ENCODE measurements at places on chromosomes 3 and 15.

GRCh38 chr15:82306791-82307713 is 42.2 kb downstream of the GOLGA6L10 start:
- no peak overlapping the region for H3K27ac ChIP-seq
- no peak overlapping the region for H3K4me3 ChIP-seq
- H3K36me3 ChIP-seq, result no peaks in the 10 kb centered on the region
- no peaks in the 10 kb centered on the region for H3K4me1 ChIP-seq
- ATAC-seq, result no peak
- H3K27me3 ChIP-seq, result no peaks in the 10 kb centered on the region

GRCh38 chr3:10738688-10739372 is 77.2 kb upstream of the SLC6A11 start:
- no peak overlapping the region for H3K27ac ChIP-seq
- peak; percentile 40 for ATAC-seq
- H3K36me3 ChIP-seq, result no peaks in the 10 kb centered on the region
- no peak overlapping the region for H3K4me3 ChIP-seq

DNA sequence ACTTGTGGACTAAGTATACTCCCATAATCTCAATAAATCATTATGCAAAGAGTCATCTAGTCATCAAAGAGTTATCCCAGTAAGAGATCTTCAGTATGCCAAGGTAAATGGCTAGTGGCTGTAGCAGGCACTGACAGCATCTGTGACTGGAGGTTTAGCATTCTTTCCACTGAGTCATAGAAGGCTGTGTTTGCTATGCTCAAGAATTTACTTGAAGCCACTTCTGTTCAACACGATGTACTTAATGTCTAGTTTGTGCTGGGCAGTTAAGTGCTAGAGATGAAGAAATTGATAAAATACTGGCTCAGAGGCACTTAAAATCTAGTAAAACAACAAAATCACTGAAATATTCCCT is 13.0 kb downstream of the ZBED2 start:
- no peaks in the 10 kb centered on the region for H3K4me1 ChIP-seq
- no peak overlapping the region for H3K27ac ChIP-seq
- no peaks in the 10 kb centered on the region for H3K36me3 ChIP-seq
- no peak overlapping the region for H3K4me3 ChIP-seq
- ATAC-seq, result no peak

GRCh38 chr3:36060950-36061349 is 319.4 kb upstream of the STAC start:
- ATAC-seq, result no peak
- H3K27ac ChIP-seq, result no peak overlapping the region
- no peaks in the 10 kb centered on the region for H3K36me3 ChIP-seq
- no peaks in the 10 kb centered on the region for H3K27me3 ChIP-seq

DNA sequence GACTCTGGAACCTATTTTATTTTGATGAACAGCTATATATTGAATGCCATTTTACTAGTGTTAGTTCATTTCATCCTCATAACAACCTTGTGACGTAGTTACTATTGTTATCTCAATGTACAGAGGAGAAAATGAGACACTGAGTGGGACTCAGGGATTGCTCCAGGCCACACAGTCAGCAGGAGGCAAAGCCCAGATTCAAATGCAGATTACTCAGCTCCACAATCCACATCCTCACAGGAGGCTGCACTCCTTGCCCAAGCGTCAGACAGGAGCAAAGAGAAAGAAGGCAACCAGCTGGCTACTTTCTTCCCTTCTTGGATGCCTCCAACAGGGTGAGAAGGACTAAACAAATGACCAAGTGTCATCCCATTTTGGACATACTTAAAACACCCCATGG is 92.0 kb upstream of the CCDC54 start:
- no peak overlapping the region for H3K4me3 ChIP-seq
- no peak for ATAC-seq
- H3K27me3 ChIP-seq, result no peaks in the 10 kb centered on the region
- H3K27ac ChIP-seq, result no peak overlapping the region
- no peaks in the 10 kb centered on the region for H3K36me3 ChIP-seq
- H3K4me1 ChIP-seq, result no peaks in the 10 kb centered on the region

DNA sequence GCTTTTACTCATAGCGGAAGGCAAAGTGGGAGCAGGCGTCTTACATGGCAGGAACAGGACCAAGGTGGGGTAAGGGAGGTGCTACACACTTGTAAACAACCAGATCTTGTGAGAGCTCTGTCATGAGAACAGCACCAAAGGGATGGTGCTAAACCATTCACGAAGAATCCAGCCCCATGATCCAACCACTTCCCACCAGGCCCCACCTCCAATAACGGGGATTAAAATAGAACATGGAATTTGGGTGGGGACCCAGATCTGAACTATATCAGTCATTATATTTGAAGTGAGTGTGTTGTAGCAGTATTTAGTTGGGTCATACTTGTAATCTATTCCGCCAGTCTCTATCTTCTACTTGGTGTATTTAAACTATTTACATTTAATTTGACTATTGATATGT is 190.9 kb downstream of the RPLP1 start:
- no peak overlapping the region for H3K4me3 ChIP-seq
- no peaks in the 10 kb centered on the region for H3K36me3 ChIP-seq
- no peak for ATAC-seq
- H3K27me3 ChIP-seq, result peaks cover 19% of the 10 kb centered on the region

GRCh38 chr15:50353251-50353974 is 1.6 kb downstream of the GABPB1 start:
- no peaks in the 10 kb centered on the region for H3K27me3 ChIP-seq
- H3K27ac ChIP-seq, result peak overlapping the region; percentile 98
- peak; percentile 37 for ATAC-seq
- H3K4me1 ChIP-seq, result peaks cover 68% of the 10 kb centered on the region

DNA sequence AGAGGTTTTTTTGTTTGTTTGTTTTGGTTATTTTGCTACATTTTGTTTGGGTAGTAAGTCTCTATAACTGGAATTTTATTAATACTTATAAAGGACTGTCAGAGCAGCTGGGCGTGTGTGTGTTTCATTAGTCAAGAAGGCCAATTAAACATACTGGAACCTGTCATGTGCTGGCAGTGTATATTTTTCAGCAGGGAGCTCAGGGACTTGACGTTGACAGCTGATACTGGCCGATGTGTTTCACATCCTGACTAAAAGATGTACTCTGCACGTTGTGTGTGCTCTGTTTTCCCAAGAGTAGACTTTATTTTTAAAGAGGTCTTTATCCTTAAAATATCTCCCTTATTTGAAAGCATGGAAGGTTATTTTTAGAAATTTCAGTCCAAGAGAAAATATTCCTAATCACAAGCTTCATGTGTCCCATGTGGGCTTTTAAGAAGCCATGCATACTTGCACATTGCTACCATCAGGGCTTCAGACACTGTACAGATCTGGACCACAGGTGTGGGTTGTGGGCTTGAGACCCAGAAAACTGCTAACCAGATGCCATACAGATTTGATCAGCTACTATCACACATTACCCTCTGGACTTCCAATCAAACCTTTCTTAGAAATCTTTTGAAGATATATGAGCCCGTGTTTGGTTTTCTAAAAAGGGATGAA is 135.9 kb downstream of the FEZF2 start:
- ATAC-seq, result no peak
- no peak overlapping the region for H3K4me3 ChIP-seq
- no peaks in the 10 kb centered on the region for H3K36me3 ChIP-seq

DNA sequence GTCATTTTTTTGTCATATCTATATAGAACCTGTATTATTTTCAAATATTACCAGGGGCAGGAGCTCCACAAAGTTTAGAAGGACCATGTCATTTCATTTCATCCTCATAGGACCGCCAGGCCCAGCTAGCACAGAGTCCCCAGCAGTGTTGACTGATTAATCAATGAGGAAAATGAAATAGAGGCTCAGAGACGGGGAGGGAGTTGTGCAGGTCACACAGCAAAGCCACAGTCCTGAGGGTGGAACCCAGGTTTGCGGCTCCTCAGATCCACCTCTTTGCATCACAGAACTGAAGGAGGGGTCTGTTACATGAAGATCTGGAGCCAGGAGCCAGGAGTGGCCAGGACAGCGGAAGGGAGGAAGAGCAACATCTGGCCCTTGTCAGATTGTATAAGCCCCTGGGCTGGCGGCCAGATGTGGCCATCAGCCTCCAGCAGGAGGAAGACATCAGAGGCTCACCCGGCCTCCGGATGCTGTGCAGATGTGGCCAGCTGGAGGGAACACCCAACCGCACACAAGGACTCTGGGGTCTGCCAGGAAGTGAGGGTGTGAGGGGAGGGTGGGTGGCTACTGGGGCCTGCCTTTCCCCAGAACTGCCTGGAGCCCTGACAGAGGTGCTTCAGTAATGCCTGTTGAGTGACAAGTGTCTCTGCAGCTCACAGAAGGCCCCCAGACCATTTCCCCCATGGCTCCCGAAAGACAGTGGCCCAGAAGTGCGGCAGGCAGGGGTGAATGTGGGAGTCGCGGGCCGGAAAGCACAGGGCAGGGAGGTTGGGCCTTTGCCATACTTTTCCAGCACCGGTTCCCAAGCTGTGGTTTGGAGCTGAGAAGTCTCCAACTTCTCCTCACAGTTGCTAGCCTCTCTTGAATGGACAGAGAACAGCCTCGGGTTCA is 21.3 kb downstream of the EFCC1 start:
- no peaks in the 10 kb centered on the region for H3K27me3 ChIP-seq
- peaks cover 22% of the 10 kb centered on the region for H3K4me1 ChIP-seq
- H3K36me3 ChIP-seq, result no peaks in the 10 kb centered on the region
- ATAC-seq, result peak; percentile 61
- H3K4me3 ChIP-seq, result no peak overlapping the region

DNA sequence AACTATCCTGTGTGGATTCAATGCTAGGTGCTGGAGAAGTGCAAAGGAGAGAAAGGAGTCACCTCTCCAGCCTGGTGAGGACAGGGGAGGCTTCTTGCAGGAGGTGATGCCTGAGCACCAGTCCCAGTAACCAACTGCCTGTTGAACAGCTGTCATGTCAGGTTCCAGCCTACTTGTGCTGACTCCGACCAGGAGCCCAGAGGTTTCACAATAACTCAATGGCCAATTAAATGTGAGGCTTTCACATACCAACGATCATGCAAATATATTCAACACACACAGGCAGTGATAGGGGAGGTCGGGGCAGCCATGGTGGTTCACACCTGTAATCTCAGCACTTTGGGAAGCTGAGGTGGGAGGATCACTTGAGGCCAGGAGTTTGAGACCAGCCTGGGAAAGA is 7.7 kb downstream of the SORD start:
- no peaks in the 10 kb centered on the region for H3K27me3 ChIP-seq
- H3K4me3 ChIP-seq, result no peak overlapping the region
- no peaks in the 10 kb centered on the region for H3K4me1 ChIP-seq
- peaks cover 7% of the 10 kb centered on the region for H3K36me3 ChIP-seq

GRCh38 chr3:74624301-74624700 is 9.8 kb upstream of the CNTN3 start:
- H3K36me3 ChIP-seq, result no peaks in the 10 kb centered on the region
- H3K27ac ChIP-seq, result no peak overlapping the region
- no peak for ATAC-seq
- H3K4me1 ChIP-seq, result no peaks in the 10 kb centered on the region
- no peaks in the 10 kb centered on the region for H3K27me3 ChIP-seq
- H3K4me3 ChIP-seq, result no peak overlapping the region

DNA sequence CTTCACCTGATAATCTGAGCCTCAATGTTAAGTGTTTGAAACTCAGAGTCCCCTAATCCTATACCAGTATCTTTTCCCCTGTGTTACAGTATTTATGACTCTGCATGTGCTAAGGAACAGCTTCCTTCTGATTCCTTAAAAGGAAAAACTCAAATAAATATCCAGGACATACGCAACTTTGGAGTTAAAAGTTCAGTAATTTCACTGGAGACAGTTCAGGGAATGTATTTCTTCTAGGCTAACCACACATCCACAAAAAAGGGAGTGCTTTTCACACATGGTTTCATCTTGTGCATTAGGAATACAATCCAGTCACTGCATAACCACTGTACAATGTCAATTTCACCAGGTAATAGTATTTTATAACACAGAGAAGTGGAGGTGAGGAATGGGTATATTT is 31.0 kb downstream of the PGBD4 start:
- H3K27me3 ChIP-seq, result no peaks in the 10 kb centered on the region
- ATAC-seq, result no peak
- no peaks in the 10 kb centered on the region for H3K4me1 ChIP-seq
- H3K27ac ChIP-seq, result no peak overlapping the region
- H3K36me3 ChIP-seq, result peaks cover 6% of the 10 kb centered on the region

GRCh38 chr3:111519178-111519855 is 22.7 kb upstream of the CD96 start:
- H3K4me1 ChIP-seq, result no peaks in the 10 kb centered on the region
- H3K27ac ChIP-seq, result no peak overlapping the region
- no peaks in the 10 kb centered on the region for H3K36me3 ChIP-seq
- no peaks in the 10 kb centered on the region for H3K27me3 ChIP-seq
- no peak overlapping the region for H3K4me3 ChIP-seq
- ATAC-seq, result no peak

- H3K36me3 ChIP-seq, result no peaks in the 10 kb centered on the region
- H3K4me3 ChIP-seq, result no peak overlapping the region
- no peaks in the 10 kb centered on the region for H3K27me3 ChIP-seq
- H3K27ac ChIP-seq, result no peak overlapping the region
- ATAC-seq, result no peak
- H3K4me1 ChIP-seq, result no peaks in the 10 kb centered on the region
Measured at GRCh38 chr3:128392818-128393544, 73.7 kb downstream of the DNAJB8 start.

- H3K4me3 ChIP-seq, result no peak overlapping the region
- H3K4me1 ChIP-seq, result no peaks in the 10 kb centered on the region
- peak; percentile 50 for ATAC-seq
- no peak overlapping the region for H3K27ac ChIP-seq
- no peaks in the 10 kb centered on the region for H3K27me3 ChIP-seq
- H3K36me3 ChIP-seq, result no peaks in the 10 kb centered on the region
Measured at GRCh38 chr3:149879872-149880271, 66.9 kb downstream of the RNF13 start.

GRCh38 chr15:56923174-56923591 is 4.7 kb downstream of the TCF12 start:
- no peaks in the 10 kb centered on the region for H3K36me3 ChIP-seq
- no peak overlapping the region for H3K27ac ChIP-seq
- no peak for ATAC-seq
- no peaks in the 10 kb centered on the region for H3K27me3 ChIP-seq
- H3K4me3 ChIP-seq, result no peak overlapping the region

DNA sequence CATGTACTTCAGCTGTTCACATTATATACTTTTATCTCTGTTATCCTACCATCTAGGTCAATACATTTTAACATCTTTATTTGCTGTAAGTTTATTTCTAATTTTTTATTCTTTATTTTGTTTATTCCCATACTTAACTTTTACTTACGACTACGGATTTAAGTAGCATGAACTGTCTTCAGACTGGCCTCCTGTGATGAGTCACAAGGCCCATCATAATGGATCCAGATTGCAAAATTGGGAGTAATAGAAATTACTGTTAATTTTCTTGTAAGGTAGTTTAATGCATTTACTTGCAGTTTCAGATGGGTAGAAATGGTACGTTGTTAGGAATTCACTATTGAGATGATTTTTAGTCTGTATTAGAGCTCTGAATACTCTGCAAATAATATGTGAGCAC is 45.9 kb downstream of the PPARG start:
- peaks cover 3% of the 10 kb centered on the region for H3K27me3 ChIP-seq
- H3K4me1 ChIP-seq, result no peaks in the 10 kb centered on the region
- H3K36me3 ChIP-seq, result no peaks in the 10 kb centered on the region
- no peak overlapping the region for H3K4me3 ChIP-seq
- H3K27ac ChIP-seq, result no peak overlapping the region
- no peak for ATAC-seq

All from gastroesophageal sphincter (tissue), 4 donors.